ENCODE measurements at places on chromosomes 4 and X. TPM values are rescaled to one million over a fixed set of nuclear protein-coding genes. Genes with fewer than 3 reads are reported as not detected.

DNA sequence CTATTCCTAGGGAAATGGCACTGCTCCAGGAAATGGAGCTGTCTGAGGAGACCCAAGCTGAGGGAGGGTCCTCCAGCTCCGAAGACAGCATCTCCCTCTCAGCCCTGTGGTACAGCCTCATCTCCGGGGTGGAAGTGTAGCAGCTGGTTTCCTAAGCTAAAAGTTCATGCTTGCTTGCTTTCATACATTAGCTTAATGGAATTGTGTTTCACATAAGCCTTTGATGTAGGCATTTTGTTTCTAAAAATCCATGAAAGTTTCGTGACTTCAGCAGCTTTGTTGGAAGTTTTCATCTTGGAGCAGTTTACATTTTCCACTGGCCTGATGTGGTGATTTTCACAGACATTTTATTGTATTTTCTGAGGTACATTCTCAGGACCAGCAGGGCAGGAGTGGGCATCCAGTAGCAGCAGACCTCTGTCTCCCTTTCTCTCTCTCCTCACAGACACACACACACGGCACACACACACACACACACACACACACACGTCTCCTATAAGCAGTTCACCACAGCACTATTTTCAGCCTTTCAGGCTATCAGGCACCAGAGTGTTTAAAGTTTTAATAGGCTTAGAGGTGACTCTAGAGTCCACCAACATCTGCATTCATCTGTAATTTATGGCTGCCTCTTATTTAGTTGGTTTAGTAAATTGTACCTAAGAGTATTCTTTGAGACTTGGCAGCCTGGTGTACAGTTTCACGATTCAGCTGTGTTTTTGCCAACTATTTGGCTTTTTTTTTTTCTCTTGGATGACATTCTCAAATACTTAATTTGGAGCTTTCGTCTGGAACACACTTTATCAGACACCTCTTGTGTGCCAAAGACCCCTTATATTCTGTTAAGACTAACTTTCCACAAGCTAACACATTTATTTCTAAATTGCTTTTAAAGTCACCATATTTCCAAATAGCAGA is 225.8 kb upstream of the SFRP2 start:
- no peak for DNase-seq

Gene PCSK1N
- total RNA-seq = not detected

Gene TMPRSS11A
- total RNA-seq = not detected

GRCh38 chrX:7108030-7108429 is 39.5 kb upstream of the STS start:
- DNase-seq = no peak

Measured in pulmonary artery endothelial cell (primary cell).